ENCODE measurements at places on chromosomes 1 and 21. TPM values are rescaled to one million over a fixed set of nuclear protein-coding genes. Genes with fewer than 3 reads are reported as not detected.

DNA sequence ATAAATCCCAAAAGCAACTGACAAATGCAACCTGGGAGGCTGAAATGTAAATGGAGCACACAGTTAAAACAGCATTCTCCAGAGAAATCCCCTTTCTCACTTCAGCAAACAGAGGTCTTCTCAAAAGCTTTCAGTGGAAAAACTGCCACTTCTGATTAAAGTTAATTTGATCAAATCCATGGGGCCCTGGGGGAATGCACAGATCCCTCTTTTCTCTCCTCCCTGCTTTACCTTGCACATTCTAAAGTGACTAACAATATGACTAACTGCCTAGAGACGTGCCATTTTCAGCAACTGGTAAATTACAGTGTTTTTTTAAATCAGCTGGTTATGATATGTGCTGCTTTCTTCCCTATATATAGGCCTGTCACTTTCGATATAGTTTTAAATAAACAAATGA, 142.5 kb downstream of the RERE start:
- no peak for DNase-seq

DNA sequence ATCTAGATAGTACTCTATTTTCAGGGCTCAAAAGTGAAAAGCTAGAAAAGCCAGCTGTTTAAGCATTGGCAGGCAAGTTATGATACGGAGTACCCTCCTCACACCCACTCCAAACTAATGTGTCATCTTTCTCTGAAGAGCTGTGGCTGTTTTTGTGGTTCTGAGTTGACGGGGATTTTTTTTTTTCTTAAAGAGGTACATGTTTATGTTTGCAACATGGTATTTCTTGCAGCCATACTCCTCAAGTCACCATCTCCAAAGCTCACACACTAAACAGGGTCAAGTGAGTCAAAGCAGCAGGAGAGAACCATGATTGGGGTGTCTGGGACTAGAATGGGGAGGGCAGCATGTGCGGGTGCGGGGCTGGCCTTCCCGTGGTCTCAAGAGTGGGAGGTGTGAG, 347.2 kb downstream of the DISC1 start:
- no peak for DNase-seq

The PARS2 gene
- total RNA-seq, result 5.6 TPM

The UTS2 gene
- not detected for total RNA-seq

The SAMSN1 gene
- total RNA-seq, result 0.86 TPM

The TEKT2 gene
- total RNA-seq, result not detected

DNA sequence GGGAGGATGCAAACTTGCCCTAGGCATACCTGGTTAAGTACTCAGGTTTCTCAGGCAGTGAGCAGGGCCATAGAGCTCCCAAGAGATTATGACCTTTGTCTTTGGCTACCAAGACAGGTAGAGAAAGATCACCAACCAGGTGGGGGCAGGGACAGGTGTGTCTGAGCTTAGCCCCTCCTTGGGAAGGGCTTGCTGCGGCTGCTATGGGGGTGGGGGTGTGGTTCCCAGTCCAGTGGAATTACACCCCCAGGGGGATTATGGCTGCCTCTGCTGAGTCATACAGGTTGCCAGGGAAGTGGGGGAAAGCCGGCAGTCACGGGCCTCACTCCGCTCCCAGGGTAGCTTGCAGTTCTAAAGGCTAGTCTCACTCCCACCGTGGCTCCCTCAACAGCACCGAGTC, 65.2 kb upstream of the FAM163A start:
- no peak for DNase-seq

DNA sequence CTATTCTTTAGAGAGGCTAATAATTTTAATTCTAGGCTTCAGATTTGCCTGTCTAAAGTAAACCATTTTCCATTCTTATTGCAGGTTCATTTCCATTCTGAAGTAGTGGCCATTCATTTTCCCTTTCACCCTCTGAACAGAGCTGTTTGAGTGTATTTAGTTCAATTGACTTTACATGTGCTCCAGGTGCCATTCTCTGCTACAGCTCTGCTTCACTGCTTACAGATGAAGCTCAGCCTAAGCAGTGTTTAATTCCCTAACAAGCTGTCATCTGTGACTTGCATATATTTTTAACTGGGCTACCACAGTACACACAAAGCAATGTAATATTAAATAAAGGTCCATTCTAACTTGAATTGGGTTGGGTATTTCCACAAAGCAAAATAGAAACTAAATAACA, 1031.6 kb downstream of the KCNT2 start:
- DNase-seq, result no peak

GRCh38 chr1:33560680-33561079, 88.2 kb downstream of the ZSCAN20 start:
- no peak for DNase-seq

- no peak for DNase-seq
Observed at GRCh38 chr1:97960470-97960869, 39.6 kb upstream of the DPYD start.

All from fibroblast of villous mesenchyme (primary cell).